ENCODE measurements at places on chromosomes 2 and 18.

GRCh38 chr2:18402-19271 lies 27.7 kb downstream of the FAM110C start:
- H3K27me3 ChIP-seq: peaks cover 17% of the 10 kb centered on the region
- no peak overlapping the region for H3K27ac ChIP-seq
- DNase-seq: no peak
- H3K4me1 ChIP-seq: peaks cover 18% of the 10 kb centered on the region

DNA sequence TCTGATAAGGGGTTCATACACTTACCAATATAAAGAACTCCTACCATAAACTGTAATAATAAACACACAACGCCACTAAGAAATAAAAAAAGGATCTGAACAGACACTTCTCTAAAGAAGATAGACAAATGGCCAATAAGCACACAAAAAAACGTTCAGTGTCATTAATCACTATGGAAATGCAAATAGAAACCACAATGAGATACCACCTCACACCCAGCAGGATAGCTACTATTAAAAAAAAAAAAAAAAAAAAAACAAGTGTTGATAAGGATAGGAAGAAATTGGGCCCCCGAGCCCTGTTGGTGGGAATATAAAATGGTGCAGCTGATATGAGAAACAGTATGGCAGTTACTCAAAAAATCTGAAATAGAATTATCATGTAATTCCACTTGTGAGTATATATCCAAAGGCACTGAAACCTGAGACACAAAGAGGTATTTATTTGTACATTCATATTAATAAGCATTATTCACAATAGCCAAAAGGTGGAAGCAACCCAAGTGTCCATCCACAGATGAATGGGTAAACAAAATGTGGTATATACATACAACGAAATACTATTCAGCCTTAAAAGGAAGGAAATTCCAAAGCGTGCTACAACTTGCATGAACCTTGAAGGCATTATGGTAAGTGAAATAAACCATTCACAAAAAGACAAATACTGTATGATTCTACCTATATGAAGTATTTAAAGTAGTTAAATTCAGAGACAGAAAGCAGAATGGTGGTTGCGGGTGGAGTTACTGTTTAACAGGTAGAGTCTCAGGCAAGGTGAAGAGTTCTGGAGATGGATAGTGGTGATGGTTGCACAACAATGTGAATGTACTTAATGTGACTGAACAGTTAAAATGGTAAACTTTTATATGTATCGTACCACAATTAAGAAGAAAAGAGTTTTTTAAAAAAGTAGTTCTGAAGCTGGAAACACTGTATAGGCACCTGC lies 17.9 kb downstream of the REV1 start:
- H3K4me3 ChIP-seq: no peak overlapping the region
- no peak overlapping the region for H3K27ac ChIP-seq
- peaks cover 14% of the 10 kb centered on the region for H3K36me3 ChIP-seq

- no peak overlapping the region for H3K4me3 ChIP-seq
- peaks cover 4% of the 10 kb centered on the region for H3K4me1 ChIP-seq
- no peaks in the 10 kb centered on the region for H3K36me3 ChIP-seq
Measured at GRCh38 chr2:109160714-109161440, 31.9 kb downstream of the SH3RF3 start.

- no peaks in the 10 kb centered on the region for H3K27me3 ChIP-seq
- no peak overlapping the region for H3K27ac ChIP-seq
- no peak for DNase-seq
- H3K36me3 ChIP-seq: peaks cover 3% of the 10 kb centered on the region
Measured at GRCh38 chr2:230930928-230931555, 6.0 kb upstream of the GPR55 start.

DNA sequence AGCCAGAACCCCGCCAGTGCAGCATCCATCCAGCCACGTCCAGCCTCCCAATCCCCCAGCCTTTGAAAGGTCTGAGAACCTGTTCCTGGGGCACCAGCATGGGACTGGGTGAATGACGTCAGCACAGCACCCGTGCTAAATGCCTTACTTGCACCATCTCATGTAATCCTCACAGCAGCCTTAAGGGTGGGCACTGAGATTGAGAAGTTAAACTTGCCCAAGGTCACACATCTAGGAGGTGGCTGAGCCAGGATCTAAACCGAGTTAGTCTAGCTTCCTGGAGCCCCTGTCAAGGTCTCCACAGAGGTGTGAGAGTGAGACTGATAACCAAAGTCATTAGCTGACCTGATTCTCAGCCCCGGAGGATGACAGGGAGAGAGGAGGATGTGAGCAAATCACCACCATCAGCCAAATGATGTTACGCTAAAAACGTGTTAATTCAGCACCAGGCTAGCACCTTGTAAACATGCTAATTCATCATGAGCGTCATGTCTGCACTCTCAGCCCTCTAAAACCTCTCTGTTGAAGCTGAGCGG lies 4.6 kb downstream of the CD8A start:
- H3K4me1 ChIP-seq: peaks cover 3% of the 10 kb centered on the region
- no peaks in the 10 kb centered on the region for H3K36me3 ChIP-seq
- H3K4me3 ChIP-seq: no peak overlapping the region
- no peak for DNase-seq
- H3K27me3 ChIP-seq: peaks cover 63% of the 10 kb centered on the region

DNA sequence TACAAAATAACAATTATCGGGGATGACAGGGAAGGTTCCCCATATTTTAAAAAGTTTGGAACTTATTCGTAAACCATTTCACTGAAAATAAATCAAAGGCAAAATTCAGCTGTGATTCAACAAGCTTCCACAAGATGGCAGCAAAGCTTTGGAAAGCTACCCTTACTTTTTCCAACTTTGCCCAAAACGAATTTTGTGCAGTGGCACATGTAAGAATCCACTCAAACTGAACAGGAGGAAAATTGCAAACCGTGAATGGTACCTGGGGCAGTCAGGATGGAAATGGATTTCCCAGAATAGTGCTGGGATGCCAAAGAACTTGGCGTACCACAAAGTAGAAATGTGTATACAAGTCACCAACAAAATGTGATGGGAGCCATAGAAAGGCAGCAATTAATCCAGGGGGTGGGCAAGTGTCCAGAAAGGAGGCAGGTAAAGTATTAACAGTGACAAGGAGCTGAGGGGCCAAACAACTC lies 10.7 kb downstream of the RPL31 start:
- H3K4me3 ChIP-seq: no peak overlapping the region
- no peaks in the 10 kb centered on the region for H3K4me1 ChIP-seq
- no peaks in the 10 kb centered on the region for H3K27me3 ChIP-seq
- no peak overlapping the region for H3K27ac ChIP-seq
- H3K36me3 ChIP-seq: peaks cover 33% of the 10 kb centered on the region

DNA sequence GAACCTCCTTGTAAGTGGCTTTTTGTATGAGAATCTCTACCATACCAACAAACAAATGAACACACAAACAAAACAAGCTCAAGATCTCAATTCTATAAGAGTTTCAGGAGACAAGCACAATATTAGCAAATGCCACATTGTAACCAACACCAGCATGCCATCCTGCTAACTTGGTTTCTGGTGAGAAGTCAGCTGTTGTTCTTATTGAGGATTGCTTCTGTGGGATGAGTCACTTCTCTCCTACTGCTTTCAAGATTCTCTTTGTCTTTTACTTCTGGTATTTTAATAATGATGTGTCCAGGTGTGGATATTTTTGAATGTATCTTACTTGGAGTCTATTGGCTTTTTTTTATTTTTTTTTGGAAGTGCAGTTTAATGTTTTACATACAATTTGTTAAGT lies 131.7 kb downstream of the BCL2L11 start:
- no peak overlapping the region for H3K27ac ChIP-seq
- H3K36me3 ChIP-seq: peaks cover 8% of the 10 kb centered on the region
- no peaks in the 10 kb centered on the region for H3K4me1 ChIP-seq
- H3K4me3 ChIP-seq: no peak overlapping the region

DNA sequence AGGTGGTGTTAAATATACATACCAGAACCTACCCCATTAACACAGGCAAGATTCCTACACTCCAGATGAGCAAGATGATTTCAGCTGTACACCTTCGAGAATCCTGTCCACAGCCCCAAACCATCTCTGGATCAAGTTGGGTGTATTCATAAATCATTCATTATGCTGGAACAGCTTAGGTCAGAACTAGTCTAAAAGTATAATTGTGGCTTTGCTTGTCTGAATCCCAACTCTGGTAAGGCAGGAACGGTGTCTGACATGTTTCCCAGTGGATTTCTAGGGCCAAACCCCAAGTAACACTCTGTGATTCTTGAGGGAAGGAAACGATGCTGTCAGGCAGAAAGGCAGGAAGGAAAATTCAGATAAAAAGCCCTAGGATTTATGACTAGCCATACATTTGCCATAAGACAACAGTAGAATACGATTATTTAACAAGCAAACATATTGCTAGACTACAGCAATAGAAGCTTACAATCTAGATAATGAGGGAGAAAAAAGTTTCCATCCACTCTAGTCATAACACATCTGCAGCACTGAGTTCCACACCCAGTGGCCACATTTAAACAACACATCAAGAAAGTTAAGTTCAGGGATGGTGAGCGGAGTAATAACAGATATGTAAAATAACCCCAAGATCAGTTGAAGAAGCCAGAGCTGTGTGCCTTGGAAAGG lies 444.8 kb downstream of the RND3 start:
- H3K27ac ChIP-seq: no peak overlapping the region
- no peaks in the 10 kb centered on the region for H3K27me3 ChIP-seq

DNA sequence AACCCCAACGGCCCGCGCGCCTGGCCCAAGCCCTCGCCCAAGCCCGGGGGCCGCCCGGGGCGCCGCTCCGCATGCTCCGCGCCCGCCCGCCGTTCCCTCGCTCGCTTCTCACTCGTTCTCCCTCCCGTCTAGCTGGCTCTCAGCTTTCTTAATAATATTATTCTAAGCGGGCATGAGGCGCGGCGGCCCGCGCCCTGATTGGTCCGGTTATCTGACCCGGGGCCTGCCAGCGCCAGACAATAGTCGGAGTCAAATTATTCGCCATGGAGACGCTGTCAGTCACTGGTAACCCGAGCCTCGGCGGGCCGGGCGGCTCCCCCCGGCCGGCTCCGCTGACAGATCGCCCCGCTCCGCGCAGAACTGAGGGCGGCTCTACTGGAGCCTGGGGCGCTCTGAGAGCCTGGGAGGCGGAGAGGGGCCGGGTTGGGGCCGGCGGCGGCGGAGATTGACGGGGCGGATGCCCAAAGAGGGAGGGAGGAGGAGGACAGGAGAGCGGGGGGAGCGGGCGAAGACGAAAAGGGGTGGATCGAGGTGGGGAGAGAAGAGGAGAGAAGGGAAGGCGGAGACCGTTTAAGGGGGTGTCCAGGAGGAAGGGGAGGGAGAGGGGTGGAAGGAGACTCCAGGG lies at the start of gene SIX2:
SIX2 (minus strand) TSS at position 150 of the 625 bp plus-strand sequence. CDS start 342 bp downstream, outside the sequence.
- peaks cover 93% of the 10 kb centered on the region for H3K27me3 ChIP-seq
- H3K4me3 ChIP-seq: peak within 1 kb of the TSS; percentile 84
- peaks cover 21% of the 10 kb centered on the region for H3K4me1 ChIP-seq
